ENCODE measurements at places on chromosomes 16 and 17.

- no peak for DNase-seq
These were observed 191.4 kb upstream of the TNRC6C start for GRCh38 chr17:77767148-77767547.

GRCh38 chr16:25867041-25867440, 175.3 kb downstream of the HS3ST4 start:
- DNase-seq = no peak

- no peak for DNase-seq
These were observed 35.2 kb downstream of the HAPSTR1 start for GRCh38 chr16:9126609-9127008.

DNA sequence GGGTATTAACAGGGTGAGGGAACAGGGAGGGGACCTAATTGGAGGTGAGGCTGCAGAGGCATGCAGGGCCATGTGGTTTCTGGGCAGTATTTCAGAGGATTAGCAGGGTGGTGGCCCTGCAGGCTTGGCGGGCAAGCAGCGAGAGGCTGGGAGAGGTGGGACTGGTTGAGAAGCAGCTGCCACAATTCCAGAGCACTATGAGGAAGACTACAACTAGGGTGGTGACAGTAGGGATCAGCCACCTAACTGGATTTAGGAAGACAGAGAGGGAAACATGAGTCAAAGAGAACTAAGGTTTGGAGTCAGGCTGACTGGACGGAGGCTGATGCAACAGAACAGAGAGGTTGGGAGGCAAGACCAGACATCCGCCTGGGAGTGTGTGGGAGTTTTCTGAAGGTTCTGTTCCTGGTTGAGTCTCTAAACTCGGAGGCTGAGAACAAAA, 12.3 kb downstream of the ALOXE3 start:
- DNase-seq = no peak

DNA sequence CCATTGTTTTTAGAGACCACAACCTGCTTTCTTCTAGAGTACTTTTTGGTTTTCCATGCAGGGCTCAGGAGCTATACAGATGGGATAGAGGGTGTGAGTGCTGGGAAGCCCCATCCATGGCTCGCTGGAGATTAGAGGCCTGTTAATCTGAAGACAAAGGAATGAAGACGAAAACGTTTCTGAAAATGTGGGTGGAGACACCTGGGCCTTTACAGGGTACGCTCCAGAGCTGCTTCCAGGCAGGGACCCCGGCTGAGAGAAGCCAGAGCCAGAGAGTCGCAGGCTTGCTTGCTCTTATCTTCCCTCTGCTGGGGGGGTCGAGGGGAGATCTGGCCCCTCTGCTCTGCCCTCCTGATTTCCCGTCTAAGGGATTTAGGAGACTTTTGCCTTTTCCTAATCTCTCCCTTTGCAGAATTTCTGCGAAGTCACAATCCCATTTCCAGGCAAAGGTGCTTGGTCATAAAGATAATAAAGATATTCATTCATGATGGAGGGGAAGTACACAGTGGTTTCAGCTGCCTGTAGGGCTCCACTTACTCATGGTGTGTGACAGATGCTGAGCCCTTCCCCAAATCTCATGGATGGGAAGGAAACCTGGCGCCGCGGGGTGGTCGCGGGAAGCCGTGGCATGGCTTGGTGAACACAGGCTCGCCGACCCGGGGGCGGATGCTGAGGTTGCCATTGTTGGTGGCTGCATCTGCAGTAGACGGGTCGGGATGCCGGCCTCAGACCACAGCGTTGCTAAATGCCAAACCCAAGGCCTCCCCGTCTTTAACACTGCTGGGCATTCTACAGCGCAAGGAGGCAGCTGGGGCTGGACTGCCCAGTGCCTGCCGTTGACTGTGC, 4.8 kb upstream of the SOCS3 start:
- no peak for DNase-seq

DNA sequence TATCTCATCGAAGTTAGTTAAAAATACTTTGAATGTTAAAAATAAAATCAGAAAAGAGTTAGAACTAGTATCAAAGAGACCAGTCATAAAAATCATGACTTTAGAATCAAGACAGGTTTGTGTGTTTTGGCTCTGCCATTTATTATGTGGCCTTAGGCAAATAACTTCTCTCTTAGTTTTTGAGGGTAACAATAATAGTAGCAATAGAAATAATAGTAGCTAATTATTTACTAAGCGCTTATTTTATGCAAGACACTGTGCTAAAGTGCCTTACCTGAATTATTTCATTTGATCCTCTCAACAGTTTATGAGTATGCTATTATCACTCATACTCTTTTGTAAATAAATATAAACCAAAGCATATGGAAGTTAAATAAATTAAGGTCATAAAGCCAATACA, 77.0 kb downstream of the SMURF2 start:
- no peak for DNase-seq

DNA sequence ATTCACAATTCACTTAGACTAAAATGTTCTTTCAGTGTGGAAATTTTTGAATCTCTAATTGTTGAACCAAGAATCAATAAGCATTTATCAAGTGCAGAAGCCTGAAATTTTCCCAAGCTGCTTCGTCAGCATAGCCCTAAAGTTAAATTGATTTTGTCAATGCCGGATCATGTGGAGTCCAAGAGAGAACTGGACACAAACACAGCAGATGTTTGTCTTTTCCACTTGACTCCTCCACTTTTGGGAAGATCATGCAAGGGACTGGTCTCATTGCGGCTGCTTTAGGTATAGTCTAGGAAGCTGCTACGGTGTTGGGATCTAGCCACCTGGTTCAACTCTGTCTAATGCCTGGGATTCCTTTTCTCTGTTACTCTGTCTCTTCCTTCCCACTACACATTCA, 95.7 kb downstream of the CYB561 start:
- DNase-seq = no peak

GRCh38 chr17:68759343-68760140, 158.4 kb upstream of the FAM20A start:
- DNase-seq = peak; percentile 40

GRCh38 chr16:86578611-86579267, 390 bp downstream of the FOXL1 start:
- DNase-seq = no peak

GRCh38 chr17:40791787-40792436, 7.8 kb downstream of the KRT28 start:
- no peak for DNase-seq

- no peak for DNase-seq
These were observed 346.5 kb downstream of the C16orf95 start for GRCh38 chr16:86970726-86971125.

- DNase-seq = no peak
These were observed 32.5 kb downstream of the NMT1 start for GRCh38 chr17:45093444-45094110.

- DNase-seq = no peak
These were observed 31.1 kb upstream of the COX10 start for GRCh38 chr17:14038206-14038605.

GRCh38 chr17:63716426-63716825, 16.5 kb upstream of the LIMD2 start:
- DNase-seq = no peak

GRCh38 chr16:19527161-19527560, 3.4 kb downstream of the CCP110 start:
- no peak for DNase-seq

- no peak for DNase-seq
These were observed 140.9 kb downstream of the KCNJ2 start for GRCh38 chr17:70310221-70310672.

GRCh38 chr17:28878981-28879380, 18.6 kb downstream of the FLOT2 start:
- DNase-seq = no peak
